LHCN-M2 (cell line): ENCODE measurements at places on chromosomes 13 and 19.

DNA sequence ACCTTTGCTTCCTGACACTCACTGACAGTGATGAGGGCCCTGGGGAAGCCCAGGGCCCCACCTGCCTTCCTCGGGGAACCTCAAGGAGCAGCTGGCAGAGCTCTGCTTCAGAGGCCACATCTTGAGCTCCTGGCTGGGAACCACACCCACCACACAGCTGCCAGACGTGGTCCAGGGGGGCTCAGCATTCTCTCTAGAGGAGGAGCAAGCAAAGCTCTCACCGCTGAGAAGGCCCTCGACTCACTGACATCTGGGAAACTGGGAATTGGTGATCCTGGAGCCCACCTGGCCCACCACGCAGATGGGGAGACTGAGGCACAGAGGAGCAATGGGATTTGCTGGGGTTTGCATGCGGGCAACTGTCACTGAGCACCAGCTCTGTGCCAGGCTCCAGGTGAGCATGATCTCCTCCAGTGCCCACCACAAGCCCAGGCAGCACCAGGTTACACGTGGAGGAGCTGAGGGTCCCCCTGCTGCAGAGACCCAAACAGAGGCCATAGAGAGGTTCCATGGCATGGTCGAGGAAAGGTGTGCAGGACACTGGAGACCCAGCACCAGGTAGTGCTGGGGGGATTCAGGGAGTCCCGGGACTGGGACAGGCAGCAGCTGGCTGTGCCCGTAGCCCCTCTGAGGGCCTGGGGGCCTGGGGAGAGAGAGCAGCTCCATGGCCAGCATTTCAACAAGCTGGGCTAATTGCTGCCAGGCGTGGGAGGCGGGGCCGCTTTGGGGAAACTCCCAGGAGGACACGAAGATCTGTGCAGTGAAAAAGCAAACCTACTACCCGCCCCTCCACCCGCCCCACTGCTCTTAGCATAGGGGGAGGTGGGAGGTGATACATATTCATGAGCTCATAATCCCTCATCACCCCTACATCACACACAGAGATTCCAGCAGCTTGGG, 33.4 kb downstream of the PEPD start:
- DNase-seq, result no peak

DNA sequence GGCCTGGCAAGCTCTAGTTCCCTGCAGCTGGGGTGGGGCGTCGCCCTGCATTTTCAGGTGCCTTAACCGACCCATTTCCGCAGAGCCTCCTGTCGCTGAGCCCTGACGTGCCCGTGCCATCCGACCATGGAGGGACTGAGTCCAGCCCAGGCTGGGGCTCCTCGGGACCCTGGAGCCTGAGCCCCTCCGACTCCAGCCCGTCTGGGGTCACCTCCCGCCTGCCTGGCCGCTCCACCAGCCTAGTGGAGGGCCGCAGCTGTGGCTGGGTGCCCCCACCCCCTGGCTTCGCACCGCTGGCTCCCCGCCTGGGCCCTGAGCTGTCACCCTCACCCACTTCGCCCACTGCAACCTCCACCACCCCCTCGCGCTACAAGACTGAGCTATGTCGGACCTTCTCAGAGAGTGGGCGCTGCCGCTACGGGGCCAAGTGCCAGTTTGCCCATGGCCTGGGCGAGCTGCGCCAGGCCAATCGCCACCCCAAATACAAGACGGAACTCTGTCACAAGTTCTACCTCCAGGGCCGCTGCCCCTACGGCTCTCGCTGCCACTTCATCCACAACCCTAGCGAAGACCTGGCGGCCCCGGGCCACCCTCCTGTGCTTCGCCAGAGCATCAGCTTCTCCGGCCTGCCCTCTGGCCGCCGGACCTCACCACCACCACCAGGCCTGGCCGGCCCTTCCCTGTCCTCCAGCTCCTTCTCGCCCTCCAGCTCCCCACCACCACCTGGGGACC, 1.2 kb downstream of the ZFP36 start:
- DNase-seq, result no peak

DNA sequence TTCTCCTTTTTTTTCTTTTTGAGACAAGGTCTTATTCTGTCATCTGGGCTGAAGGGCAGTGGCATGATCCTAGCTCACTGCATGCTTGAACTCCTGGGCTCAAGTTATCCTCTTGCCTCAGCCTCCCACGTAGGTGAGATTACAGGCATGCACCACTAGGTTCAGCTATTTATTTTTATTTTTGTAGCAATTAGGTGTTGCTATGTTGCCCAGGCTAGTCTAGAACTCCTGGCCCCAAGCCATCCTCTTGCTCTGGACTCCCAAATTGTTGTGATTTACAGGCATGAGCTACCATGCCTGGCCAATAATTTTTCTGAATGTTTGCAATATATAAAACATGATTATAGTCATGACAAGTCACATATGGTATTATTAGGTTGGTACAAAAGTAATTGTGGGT, 161.1 kb upstream of the ATXN8OS start:
- DNase-seq, result no peak

DNA sequence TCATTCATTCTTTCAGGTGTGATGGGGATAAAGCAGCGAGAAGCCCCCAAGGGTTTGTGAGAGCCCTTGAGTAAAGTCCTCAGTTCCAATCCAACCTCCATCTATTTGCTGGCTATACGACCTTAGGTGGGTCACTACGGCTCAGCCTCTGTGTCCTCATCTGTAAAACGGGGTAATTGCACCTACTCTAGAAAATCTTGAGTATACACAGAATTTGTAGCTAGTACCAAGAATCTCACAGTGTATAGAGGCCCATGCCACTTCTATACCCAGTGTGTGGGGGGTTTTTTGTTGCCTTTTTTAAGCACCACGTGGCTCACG, 406 bp upstream of the DNMT1 start:
- DNase-seq, result no peak

DNA sequence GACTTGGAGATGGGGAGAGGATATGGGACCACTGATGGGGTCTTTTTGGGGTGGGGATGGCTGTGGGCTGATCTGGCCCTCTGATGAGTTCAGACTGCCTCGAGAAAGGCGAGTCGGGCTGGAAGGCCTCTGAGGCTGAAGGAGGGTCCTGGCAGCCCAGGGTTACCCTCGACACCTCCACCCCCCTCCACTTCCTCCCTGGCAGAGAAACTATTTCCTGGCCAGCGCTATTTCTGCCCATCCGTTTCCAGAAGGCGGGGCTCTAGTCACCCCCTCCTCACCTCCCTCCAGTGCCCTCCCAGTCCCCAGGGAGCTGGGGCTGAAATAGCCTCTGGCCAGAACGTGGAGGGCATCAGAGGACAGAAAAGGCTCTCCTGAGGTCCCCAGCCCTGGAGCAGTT, 9.7 kb downstream of the EXOC3L2 start:
- no peak for DNase-seq

DNA sequence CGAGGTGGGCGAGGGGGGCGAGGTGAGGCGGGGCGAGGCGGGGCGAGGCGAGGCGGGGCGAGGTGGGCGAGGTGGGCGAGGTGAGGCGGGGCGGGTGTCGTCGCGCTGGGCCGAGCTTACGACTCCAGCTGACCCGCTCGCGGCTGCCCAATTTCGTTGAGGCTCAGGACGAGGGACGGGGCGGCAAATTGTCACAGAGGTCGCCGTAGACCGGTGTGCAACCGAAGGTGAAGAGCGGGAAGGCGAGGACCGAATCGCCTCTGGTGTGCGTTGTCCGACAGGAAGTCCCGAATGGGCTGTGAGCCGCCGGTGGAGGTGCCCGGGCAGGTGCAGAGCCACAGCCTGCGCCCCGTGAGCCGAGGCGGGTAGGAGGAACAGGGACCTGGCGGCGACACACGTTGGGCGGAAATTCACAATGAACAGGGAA, at the start of gene LACC1:
LACC1 (plus strand) TSS at position 150 of the 427 bp plus-strand sequence. CDS start 1,082 bp downstream, outside the sequence.
- DNase-seq, result no peak

GRCh38 chr19:18503337-18503970, 18.4 kb downstream of the ELL start:
- DNase-seq, result no peak
